ENCODE measurements at places on chromosomes 6 and 20.

GRCh38 chr6:170271771-170272314 lies 19.0 kb downstream of the DLL1 start:
- DNase-seq = no peak

DNA sequence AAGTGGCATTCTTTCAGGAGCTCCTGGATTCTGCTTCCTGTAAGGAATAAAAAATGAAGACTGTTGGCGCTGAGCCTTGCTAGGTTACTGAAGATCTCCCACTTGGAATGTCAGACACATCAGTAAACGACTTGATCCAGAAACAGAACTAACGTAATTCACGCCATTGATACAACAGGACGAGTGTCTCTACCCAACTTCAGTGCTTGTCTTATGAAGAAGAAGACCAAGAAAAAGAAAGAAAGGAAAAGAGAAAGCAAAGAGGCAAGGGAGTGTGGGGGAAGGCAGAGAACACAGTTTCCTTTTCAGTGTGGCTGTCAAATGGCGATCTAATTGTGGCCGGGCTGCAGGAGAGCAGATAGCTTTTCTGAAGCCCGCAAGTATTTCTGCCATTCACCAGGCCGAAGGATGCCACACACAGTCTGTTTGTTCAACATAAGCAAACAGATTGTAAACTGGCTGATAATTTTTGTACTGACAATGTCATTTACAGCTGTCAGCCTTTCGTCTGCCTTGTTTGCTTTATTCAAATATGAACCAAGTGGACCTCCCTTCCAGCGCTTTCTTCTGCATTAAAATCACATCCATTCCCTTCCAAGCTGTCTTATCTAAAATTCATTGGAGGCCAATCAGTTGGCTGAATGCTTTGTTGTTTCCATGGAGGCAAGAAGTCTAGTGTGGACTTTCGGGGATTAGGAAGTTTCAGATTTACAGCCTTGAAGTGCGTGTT lies 180.6 kb downstream of the FOXA2 start:
- DNase-seq = peak; percentile 93

GRCh38 chr20:23399568-23400241 lies 21.6 kb downstream of the NAPB start:
- no peak for DNase-seq

GRCh38 chr6:160007611-160008010 lies 38.7 kb downstream of the IGF2R start:
- DNase-seq = peak; percentile 87

Data from lung (tissue), 17 donors.